T-helper 9 cell (primary cell): ENCODE measurements at places on chromosomes 12 and 14.

GRCh38 chr14:36661506-36662257 is at the start of gene PAX9:
PAX9 (plus strand) TSS chr14:36661860; CDS start chr14:36662090, 230 bp downstream.
- no peak for DNase-seq

DNA sequence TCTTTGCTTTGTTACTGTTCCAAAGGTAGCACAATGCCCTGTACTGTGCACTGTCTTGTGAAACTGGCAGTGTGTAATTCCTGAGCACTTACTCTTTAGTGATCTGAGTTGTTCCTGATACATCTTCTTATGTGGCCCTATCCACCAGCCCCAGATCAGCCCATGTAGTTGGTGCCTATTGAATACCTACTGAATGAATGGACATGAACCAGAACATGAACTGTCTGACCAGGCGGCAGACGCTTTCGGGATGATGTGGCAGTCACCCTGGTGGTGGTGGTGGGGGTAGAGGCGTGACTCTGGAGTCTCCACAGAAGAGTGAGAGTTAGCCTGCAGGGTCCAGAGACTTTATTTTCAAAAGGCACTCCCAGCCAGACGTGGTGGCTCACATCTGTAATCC is 46.6 kb upstream of the PAPOLA start:
- no peak for DNase-seq

GRCh38 chr14:20204721-20205120 is 14.0 kb downstream of the OR11G2 start:
- DNase-seq: no peak

DNA sequence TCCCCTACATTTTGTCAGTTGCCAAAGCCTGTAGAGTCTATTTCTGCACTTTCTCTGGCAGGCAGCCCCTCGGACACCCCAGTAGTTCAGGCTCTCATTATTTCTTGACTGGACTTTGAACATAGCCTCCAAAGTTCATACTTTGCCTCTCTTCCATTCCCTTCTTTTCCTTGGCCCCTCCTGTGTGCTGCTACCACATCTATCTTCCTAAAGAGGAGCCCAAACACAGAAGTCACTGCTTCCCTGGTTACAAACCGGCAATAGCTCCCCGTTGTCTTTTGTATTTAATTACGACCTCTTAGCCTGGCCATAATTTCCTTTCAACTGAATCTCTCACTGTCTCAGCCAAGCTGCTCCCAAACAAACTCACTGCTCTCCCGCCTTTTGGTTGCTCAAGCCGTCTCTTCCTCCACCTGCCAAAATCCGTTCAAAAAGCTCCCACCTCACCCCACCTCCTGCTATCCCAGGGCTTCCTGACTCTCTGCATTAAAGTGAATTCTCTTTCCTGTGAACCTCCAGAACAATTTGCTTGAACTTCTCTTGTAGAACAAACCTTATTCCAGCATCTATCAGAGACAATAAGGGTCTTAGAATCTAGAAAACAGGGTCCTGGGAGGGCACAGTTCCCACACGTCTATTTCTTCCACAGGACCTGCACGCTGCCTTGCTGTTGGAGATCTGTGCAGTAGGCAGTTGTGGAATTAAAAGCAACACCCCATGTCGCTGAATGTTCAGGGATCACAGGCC is 46.9 kb downstream of the PRMT8 start:
- DNase-seq: no peak

DNA sequence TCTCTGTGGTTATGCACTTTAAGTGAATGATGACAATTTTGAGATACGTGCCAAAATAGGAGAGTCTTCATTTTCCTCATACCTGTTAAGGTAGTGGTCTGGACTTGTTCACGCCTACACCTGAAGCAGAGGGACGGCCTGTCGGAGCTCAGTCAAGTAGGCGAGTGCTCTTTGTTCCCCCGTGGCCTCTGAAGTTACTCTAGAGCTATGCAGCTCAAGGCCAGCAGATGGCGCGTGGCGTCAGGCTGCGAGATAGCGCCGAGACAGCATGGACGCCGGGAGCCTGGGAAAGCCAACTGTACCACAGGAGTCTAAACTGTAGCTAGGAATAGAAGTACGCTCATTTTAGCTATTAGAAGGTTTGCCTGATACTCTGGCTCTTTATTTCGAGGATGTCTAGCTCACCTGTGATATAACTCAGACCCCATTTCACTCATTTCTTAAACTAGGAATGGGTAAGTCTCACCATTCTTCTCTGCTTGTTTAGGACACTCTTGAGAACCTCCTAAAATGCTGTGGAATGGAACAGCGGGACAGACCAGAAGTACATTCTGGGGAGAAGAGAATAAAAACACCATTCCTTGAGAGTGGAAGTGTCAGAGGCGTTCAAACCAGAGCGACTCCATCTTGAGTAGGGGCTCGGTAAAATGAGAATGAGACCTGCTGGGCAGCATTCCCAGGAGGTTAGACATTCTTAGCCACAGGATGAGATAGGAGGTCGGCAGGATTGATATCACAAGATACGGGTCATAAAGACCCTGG is 267.4 kb upstream of the HMGA2 start:
- peak; percentile 19 for DNase-seq
